Inflammatory macrophage treated with lipopolysaccharide for 4 hours (primary cell): ENCODE measurements at places on chromosomes 12 and 14.

DNA sequence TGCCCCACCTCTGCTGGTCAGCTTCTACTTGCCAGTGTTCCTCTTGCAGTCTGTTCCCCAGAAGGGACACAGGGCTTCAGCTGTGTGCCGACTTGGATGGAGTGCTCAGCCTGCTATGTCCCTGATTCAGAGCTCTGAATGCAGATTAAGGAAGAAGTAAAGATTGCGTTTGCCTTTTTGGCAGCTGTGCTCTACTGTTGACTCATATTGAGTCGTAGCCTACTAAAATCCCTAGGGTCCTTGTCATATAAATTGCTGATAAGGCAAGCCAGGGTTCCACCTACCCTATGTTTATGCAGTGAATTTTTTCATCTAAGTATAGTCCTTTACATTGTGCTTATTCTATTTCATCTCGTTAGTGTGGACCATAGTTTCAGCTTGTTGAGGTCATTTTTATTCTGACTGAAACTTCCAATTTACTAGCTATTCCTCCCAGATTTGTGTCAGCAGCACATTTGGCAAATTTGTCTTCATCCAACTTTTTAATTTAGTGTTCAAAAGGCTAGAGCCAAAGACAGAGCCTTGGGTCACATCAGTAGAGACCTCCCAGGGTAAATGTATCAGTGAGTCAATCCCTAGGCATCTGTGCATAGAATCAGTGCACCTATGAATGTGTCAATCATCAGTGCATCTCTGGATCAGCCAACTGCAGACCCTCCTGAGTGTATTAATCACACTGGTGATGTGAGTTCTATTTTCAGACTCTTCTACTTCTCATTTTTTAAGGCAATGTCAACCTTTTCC, 31.9 kb downstream of the CACNA1C start:
- DNase-seq, result no peak

DNA sequence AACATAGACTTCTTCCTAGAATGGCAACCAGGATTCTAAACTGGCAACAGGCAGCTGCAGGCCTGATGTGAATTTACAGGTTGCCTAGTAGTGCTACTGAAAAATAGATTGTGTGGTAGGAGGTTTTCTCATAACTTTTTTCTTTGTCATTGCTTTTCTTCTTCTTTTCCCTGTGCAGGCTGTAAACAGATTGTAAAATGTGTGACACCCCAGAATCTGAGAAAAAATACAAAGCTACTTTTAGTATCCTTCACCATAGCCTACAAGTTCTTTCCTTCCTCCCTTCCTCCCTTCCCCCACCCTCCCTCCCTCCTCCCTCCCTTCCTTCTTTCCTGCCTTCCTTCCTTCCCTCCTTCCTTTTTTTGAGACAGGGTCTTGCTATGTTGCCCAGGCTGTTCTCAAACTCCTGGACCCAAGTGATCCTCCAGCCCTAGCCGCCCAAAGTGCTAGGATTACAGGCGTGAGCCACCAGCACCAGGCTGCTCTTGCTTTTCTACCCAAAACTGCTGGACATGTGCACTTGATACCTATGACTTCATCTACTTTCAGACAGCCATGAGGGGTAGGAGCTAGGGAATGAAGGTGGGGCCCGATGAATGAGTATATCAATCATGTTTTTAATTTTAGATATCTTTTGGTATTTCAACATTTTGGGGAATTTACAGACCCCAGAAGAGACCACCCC, 114.2 kb upstream of the EEA1 start:
- DNase-seq, result no peak

DNA sequence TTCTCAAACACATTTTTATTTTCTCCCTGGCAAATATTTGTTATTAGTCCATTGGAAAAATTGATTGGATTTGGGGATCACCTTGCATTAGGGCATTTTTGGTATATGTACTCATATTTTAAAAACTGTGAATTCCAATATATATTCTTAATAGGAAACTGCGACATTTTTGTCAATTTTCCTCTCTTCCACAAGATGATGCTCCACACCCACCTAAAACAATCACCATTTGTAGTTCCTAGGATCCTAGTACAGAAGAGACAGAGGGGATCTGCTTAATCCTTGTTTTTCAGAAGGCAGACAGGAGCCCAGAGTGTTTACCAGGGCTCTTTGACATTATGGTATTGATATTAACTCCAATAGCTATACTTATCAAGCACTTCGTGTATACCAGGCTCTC, 22.8 kb upstream of the OASL start:
- peak; percentile 41 for DNase-seq

DNA sequence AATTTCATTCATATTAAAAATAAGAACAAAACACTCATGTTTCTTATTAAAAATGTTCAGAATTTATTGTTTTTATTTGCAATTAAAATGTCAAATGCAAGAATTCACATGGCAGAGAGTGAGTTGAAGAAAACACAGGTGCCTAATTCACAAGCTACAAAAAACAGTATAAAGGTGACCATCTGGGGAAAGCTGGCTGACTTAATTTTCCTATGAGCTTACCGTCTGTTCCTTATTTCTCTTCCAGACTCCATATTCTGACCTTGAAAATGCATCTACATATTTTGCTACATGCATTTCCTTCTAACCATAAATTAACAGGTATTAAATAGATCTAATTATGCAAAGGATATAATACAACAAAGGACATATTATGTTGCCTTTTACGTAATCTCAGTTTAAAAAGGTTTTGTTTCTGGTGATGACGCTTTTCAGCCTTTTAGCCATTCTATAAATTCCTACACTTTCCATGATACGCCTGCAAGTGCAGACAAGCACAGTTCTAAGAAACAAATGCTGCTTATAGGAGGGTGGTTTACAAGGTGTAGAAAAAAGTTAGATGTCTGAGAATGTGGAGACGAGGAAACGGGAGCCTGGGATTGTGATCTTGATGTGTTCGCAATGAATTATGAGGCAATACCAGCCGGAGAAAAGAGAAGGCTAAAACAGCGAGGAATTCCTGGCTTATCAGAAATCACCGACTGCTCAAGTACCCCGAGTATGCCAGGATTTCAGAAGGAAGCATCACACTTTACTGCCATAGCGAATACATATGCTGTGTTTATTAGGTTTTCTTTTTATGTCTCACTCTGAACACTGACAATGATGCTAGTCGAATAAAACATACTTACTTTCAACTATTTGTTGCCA, 24.6 kb downstream of the LIN7A start:
- DNase-seq, result no peak

DNA sequence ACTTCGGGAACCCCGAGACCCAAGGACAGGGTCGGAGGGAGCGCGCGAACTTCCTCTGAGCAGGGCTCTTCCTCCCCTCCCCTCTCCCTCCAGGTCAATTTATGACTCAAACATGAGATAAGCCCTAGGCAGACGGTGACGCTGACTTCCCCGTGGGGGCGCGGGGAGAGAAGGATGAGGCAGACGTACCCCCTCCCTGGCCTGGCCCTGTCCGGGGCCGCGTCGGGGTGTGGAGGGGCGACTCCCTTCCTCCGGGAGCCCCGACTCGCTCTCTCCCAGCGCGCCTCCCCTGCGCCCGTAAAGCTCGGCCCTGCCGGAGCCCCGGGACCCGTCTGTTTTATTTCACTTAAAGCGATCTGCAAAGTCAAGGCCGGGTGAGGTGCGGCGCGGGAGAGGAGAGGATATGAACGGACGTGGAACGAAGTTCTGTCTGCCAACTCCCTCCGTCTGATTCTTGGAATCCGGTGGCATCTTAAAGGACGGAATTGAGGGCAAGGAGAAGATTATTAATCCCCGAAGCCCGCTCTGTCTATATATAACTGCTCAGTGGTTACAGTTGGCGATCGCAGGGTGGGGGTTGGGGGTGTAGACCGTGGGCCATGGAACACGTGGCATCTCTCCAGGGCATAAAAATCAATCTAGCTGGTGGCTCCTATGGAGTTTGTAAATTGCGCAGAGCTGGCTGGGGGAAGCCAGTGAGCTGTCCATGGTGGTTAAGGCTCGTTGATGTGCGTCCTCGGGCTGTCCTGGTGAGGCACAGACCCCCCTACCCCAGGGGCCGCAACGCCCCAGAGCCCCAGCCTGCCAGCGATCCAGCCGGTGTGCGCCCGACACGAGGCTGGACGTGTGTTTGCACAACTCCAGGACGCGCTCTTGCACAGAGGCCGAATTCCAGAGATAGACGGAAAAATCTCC, 2.9 kb upstream of the PTHLH start:
- DNase-seq, result no peak

GRCh38 chr12:41980390-41980789, 164.3 kb downstream of the GXYLT1 start:
- DNase-seq, result no peak

DNA sequence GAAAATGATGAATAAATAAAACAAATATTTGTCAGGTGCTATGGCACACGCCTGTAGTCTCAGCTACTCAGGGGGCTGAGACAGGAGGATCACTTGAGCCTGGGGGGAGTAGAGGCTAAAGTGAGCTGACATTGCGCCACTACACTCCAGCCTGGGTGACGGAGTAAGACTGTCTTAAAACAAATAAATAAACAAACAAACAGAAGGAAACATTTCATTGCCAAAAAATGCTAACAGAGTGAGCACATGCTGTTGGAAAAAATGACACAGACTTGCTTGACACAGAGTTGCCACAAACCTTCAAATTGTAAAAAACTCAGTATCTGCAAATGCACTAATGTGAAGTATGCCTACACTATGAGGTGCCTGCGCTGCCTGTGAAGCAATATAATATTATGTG, 50.8 kb upstream of the AP4S1 start:
- DNase-seq, result no peak

GRCh38 chr12:15831315-15831978, 42.3 kb upstream of the EPS8 start:
- no peak for DNase-seq

DNA sequence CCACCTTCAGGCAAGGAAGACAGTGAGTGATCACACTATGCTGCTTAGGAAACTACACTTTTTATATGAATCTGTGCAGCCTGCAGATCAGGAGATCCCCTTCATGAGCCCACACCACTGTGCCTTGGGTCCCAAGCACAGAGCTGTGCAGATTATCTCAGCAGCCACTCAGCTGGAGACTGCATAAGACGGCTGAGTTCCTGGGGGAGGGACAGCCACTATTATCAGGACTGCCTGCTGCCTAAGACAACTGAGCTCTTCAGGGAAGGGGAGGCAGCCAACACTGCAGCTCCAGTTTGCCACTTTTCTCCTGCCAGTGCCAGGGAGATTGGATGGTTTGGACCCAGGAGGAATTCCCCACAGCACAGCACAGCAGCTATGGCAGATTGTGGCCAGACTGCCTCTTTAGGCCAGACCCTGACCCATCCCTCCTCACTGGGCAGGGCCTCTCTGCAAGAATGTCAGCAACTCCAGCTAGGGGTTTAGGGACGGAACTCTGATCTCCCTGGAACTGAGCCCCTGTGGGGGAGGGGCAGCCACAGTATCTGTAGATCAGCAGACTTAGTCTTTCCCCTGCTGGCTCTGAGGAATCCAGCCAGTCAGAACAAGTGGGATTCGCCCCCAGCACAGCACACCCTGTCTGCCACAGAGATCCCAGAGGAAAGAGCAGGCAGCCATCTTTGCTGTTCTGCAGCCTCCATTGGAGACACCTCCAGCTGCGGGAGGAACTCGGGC, 141.3 kb downstream of the KLHL28 start:
- DNase-seq, result no peak

DNA sequence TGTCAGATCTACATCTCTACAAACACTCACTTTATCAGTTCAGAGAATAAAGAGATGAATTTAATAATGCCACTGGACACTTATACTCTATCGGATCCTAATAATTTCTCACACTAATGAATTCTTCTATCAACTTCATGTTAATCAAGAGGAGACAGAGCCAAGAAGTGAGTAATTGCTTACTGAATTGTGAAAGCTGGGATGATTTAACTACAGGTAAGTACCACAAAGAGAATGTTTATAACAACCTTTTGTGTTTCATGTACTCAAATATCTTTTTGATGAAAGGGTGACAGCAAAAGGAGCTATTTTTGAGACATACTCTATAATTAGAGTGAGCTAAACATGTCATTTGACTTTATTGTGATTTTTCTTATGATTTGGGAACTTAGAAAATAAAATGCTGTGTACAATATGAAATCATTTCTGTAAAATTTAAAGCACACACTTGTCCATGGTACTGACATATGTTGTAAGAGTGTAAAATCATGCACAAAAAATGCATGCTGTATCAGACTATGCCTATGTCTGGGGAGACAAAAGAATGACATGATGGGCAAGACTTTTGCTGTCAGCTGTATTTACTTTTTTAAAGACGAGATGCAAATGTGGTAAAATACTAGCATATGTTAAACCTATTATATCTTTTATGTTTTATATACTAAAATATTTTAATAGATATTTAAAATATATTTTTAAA, 361.2 kb downstream of the CCER1 start:
- no peak for DNase-seq

DNA sequence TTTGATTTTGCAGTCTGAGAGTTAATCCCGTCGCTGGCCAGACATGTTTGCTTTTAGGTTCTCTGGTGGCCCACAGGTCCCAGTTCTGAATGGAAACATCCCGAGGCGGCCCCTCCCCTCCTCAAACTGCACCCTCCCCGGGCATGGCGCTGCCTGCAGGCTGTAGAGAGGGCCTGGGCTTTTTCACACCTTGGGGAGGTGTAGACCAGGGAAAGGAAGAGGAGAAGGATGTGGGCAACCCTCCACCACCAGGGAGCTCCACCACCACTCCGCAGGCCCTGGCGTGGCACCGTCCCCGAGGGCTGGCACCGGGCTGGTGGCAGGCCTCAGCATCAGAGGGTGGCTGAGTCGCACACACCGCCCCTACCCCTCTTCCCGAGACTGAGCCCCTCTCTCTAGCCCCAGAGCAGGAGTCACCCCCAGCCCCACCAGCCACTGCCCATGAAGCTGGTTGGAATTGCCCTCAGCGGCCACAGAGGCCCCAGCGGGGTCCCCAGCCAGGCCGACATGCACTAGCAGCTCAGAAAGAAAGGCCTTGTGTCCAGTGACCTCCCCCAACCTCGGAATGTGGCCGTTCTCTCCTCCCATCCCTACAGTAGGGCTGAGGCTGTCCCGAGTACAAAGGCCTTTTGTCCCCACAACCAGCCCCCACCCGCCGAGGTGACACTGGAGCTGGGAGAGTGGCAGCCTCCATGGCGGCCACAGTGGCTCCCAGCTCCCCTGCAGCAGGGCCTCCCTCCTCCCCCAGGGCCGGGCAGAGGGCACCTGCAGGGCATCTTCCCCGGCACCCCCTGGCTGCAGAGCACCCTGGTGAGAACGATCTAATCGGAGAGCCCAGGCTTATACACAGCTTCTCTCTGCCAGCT, 23.5 kb upstream of the INF2 start:
- DNase-seq, result peak; percentile 27
